ENCODE measurements at places on chromosomes 3 and 15.

GRCh38 chr15:43270676-43271306, 4.1 kb upstream of the TGM5 start:
- no peak for DNase-seq

DNA sequence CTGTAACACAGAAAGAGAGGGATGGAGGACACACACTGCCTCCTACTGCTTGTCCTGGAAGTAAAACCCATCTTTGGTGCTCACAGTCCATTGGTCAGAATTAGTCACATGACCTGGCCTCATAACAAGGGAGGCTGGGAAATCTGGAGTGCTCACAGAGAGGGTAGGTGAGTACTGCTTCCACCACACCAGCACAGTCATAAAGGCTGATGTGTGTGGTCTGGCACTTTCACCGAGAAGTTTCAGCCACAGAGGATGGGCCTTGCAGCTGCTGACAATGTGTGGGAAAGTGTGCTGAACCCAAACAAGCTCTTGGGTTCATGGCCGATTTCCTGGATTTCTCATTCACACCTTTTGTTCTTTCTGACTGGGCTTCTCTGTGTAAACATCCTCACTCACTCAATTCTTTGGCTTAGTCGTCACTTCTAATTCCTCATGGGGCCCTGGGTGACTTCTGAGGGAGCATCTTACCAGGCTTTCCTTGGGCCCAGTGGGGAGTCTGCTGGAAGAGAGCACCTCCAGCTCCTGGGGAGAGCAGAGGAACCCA, 100.7 kb downstream of the ASB7 start:
- DNase-seq = no peak

- DNase-seq = no peak
Observed at GRCh38 chr3:142782616-142783015, 58.8 kb downstream of the TRPC1 start.

- DNase-seq = peak; percentile 73
Observed at GRCh38 chr15:76973362-76973743, 21.6 kb upstream of the PSTPIP1 start.

- DNase-seq = no peak
Observed at GRCh38 chr3:53850895-53851294, 4.5 kb downstream of the IL17RB start.

- no peak for DNase-seq
Observed at GRCh38 chr3:52109611-52110301, 44.5 kb downstream of the POC1A start.

DNA sequence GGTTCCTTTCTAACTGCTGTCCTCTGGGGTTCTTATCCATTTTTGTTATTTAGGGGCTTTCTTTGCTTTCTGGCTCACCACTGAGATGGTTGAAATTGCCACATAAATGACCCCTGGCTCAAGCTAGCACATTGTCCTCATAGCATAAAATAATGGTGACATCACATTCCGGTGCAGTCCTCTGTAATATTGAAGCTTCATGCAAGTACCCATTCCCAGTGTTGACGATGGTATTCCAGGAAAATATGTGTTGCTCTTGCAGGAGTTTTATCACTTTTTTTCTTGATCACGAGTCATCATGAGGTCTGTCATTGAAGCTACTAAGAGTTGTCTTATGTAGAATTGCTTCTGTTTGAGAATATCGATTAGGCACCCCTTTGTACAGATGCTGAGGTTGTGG, 56.1 kb downstream of the CRTC3 start:
- DNase-seq = no peak

DNA sequence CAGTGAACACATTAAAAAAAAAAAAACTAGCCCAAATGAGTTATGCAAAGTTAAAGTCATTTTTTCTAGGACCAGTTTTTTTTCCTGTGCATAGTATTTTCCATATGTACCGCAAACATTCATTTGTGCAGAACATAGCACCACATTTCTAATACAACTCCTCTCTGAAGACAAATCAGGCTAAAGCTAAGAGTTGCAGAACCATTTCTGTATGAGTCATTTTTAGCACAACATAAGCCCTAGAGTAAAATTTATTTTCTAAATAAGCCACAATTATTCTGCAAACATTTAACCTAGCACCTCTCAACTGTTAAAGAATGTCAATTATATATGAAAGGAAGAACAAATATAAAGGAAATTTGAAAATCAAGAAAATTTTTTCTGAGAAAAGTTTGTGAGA, 375.8 kb downstream of the TIGIT start:
- no peak for DNase-seq

DNA sequence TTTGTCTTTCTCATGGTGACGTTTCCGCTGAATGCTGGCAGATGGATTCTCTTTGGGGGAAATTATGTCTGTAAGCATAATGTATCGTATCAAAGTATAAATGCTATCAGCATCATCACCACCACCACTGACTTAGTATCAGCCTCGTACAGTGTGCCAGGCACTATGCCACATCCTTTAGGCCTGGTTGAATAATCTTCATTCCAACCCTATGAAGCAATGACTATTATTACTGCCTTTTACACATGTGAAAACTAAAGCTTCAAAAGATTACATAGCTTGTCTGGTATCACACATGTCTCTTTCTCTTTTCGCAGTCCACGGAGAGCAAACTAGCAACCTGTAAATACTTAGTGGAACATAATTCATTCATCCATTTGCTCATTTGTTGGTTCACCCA, 166.7 kb upstream of the PRICKLE2 start:
- DNase-seq = no peak

- no peak for DNase-seq
Observed at GRCh38 chr15:53251996-53252395, 461.9 kb upstream of the ONECUT1 start.

DNA sequence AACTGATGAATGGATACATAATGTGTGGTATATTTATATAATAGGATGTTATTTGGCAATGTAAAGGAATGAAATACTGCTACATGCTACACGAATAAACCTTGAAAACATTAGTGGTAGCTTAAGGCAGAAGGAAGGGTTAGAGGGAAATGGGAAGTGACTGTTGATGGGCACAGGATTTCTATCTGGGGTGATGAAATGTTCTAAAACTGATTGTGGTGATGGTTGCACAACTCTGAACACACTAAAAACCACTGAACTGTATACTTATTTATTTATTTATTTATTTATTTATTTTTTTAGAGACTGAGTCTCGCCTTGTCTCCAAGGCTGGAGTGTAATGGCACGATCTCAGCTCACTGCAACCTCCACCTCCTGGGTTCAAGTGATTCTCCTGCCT, 24.8 kb upstream of the SHISA5 start:
- DNase-seq = no peak

DNA sequence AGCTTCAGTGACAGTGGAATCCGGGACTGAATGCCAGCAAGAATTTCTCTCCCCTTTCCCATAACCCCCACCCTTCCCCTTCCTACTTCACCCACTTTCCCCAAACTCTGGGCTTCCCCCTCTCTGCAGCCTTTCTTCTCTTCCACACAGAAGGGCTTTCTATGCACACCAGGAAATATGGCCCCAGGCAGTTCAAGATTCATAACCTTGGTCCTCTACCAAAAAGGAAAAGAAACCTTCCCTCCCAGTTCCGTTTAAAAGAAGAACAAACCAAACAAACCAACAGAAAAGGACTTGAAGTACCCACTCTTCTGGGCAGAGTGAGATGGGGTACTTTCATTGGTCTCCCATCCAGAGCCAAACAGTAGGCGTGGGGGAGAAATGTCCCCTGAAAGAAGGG, 68.8 kb upstream of the ABHD2 start:
- no peak for DNase-seq

DNA sequence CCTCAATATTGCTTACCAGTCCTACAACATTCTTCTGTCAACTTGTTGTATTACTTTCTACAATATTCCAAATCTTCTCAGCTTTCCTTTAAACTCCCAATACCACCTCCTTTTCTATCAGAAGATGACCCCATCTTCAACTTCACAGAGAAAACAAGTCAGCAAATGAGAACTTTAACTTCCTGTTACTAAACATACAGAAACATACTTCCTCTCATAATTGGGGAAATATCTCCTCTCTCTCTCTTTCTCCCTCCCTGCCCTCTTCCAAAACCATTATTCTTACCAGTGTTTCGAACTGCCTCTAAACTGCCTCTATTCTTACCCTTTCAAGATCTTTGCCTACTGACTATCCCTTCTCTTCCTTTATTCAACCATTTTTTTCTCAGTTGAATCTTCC, 1.8 kb upstream of the SNAP23 start:
- DNase-seq = no peak

DNA sequence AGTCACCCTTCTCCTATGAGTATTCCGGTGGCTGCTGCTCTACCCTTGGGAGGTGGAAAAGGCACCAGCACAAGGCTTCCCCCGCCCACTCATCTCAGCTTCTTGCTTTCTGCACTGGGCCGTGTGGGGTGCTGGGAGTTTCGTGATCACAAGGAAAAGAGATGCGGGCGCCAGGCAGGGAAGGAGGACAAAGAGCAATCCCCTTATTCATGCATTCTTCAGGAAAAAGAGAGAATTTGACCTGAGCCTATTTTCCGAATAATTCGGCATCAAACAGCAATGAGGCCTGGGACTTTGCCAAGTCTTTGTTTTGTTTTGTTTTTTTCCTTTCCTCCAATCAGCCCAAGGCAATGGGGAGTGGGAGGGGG, 102.2 kb upstream of the LPP start:
- no peak for DNase-seq

DNA sequence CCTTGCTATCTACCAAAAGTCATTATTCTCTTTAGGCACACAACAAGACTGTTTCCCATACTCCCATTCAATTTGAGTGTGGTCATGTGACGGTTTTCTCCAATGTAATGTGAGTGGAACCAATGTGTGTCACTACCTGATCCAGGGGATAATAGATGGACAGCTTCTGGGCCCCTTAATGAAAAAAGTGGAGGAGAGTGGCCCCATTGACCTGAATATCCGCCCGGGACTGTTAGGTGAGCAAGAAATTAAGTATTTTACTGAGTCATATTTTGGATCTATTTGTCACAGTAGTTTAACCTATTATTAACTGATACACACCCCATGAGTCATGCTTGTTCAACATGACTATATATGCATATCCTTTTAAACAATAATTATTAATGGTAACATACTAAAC, 15.1 kb upstream of the ARID3B start:
- DNase-seq = no peak

- DNase-seq = peak; percentile 22
Observed at GRCh38 chr3:196611761-196612483, 27.6 kb upstream of the NRROS start.

- no peak for DNase-seq
Observed at GRCh38 chr3:64561325-64561843, 126.4 kb downstream of the ADAMTS9 start.

GRCh38 chr3:101509281-101509680, 3.7 kb downstream of the SENP7 start:
- no peak for DNase-seq

DNA sequence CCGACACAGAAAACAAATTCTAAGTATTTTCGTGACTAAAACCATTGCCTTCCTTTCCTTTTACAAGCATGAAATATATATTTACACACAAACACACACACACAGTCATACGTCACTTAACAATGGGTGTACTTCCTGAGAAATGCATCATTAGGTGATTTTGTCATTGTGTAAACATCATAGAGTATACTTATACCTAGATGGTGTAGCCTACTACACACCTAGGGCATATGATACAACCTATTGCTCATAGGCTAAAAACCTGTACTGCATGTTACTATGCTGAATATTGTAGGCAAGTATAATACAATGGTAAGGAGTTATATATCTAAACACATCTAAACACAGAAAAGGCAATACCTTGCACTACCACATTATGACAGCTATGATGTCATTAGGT, 28.6 kb downstream of the COL6A5 start:
- DNase-seq = no peak

- DNase-seq = no peak
Observed at GRCh38 chr15:84023636-84024035, 211.9 kb upstream of the GOLGA6L4 start.

- no peak for DNase-seq
Observed at GRCh38 chr3:25212736-25213135, 215.3 kb upstream of the RARB start.

GRCh38 chr15:92306663-92307062, 87.0 kb upstream of the ST8SIA2 start:
- no peak for DNase-seq

GRCh38 chr3:120928991-120929390, 21.0 kb downstream of the STXBP5L start:
- no peak for DNase-seq

- no peak for DNase-seq
Observed at GRCh38 chr15:28114114-28114455, 15.0 kb upstream of the OCA2 start.

GRCh38 chr3:102699819-102700140, 265.0 kb downstream of the ZPLD1 start:
- no peak for DNase-seq

GRCh38 chr3:129793319-129793718, 100.2 kb downstream of the TMCC1 start:
- DNase-seq = no peak

DNA sequence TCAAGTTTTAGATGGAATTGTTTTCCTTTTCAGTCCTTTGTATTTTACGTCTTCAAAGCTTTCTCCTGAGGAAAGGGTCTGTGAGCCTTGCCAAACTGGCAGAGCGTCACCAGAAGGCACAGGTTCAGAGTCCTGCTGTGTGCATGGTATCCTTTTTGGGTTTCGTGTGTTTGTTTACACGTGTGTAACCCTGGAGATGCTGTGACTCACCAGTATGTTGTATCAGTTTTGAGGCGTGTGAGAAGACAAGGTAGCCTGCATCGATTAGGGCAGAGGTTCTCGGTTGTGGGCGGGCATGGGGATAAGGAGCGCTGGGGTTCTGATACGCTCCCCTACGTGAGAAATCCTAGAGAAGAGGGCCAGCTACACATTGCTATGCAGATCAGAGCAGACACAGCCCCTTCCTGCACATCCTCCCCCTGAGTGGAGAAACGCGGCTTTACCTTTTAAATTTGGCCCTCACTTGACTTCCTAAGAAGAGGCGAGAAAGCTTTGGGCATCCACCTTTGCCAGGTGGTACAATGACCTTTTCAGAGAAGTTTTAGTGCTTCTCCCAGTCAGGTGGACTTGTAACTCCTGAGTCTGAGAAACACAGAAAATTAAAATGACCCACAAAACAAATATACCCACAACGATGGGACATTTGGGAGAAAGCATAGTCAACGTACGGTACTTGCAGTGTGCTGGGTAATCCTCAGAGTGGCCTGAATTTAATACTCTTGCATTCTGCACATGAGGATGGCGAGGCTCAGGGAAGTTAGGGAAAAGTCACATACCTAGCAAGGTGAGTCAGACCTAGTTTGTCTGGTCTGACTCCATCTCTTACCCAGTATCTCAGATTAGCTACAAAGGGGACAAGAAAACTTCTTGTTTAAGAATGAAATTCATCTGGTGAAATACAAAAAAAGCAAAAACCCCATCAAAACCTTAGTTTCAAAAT, 38.1 kb downstream of the TRAK1 start:
- no peak for DNase-seq
